Psoas muscle (tissue), 8 donors: ENCODE measurements at places on chromosomes 2 and 18.

GRCh38 chr18:13551305-13551603 is 175.1 kb downstream of the FAM210A start:
- DNase-seq, result no peak

GRCh38 chr18:30386624-30387023 is 655.9 kb downstream of the DSC3 start:
- DNase-seq, result no peak

GRCh38 chr2:190679813-190680591 is 31.1 kb downstream of the NAB1 start:
- peak; percentile 68 for DNase-seq

DNA sequence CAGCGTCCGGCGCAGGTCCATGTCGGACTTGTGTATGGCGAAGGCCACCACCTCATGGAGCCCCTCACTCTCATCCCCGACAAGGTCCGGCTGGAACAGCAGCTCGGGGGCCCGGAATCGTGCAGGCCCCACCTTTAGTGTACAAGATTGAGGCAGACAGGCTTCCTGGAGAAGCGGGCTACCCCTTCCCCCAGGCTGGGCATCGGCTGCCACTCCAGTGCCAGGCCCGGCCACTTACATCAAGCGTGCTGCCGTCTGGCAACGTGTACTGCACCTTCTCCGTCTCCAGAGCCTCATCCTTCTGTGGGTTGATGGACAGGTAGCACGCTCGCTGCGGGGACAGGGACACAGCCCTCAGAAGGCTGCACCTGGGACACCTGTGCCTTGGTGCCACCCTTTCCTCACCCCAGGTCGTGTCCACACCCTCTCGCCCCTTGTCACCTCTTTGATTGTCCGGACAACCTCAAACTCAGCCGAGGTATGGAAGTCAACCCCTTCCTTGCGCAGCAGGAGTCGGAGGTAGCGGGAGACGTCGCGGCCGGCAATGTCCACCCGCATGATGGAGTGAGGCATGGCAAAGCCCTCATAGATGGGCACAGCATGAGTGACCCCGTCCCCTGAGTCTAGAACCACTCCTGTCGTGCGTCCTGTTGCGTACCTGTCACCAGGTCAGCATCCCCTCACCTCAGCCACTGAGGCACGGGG is 5.7 kb downstream of the ACTR1B start:
- DNase-seq, result no peak

DNA sequence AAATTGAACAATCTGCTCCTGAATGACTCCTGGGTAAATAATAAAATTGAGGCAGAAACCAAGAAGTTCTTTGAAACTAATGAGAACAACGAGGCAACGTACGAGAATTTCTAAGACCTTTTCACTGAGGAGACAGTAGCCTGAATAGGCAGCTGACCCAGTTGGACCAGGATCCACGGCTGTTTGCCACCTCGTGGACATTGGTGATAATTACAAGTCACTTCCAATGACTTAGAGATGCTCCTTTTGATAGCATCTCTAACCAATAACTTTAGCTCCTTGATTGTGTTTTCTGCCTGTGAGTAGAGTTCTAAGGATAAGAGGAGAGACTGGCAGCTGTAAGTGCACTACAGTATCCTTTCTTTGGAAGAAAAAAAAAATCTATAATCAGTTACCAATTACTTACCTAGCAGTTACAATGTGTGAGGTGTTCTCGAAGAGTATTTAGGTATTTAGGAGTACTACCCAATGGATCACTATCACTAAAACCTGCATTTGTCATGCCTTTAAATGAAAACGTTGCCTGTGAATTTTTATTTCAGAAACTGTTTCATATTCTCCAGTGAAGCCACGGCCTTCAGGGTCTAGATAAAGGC is 31.3 kb upstream of the CNTNAP5 start:
- no peak for DNase-seq

DNA sequence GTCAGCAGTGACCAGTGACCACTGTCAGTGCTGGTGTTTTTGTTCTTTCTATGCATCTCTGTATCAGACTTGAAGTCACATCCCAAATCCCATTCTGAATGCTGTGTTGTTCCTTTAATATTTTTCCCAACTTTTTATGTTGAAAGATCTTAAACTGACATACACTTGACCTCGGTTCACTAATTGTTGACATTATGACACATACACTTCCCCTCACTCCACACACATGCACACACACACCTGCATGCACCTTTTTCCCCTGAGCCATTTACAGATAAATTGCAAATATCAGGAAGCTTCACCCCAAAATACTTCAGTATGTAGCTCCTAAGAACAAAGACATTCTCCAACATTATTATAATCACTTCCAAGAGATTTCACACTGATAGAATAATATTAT is 62.4 kb downstream of the CFAP221 start:
- no peak for DNase-seq

DNA sequence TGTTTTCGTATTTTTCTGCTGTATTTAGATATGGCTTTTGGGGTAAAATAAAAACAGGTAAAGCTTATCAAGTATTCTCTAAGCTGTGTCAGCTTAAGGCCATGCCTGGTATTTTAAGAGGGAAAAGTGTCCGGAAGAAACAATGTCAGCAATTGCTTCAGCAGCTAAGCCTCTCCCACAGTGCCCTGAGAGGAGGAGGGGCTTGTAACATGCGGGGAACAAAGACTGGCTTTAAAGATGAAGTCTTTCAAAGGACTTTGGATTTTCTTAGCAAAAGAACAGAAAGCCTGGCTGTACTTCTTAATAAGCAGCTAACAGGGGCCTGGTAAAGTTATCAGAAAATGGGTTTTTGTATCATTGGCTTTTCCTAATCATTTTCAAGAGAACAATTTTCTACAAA is 102.8 kb downstream of the PXDN start:
- DNase-seq, result no peak

- DNase-seq, result no peak
These were observed 59.3 kb upstream of the LRRTM1 start for GRCh38 chr2:80363791-80364349.

DNA sequence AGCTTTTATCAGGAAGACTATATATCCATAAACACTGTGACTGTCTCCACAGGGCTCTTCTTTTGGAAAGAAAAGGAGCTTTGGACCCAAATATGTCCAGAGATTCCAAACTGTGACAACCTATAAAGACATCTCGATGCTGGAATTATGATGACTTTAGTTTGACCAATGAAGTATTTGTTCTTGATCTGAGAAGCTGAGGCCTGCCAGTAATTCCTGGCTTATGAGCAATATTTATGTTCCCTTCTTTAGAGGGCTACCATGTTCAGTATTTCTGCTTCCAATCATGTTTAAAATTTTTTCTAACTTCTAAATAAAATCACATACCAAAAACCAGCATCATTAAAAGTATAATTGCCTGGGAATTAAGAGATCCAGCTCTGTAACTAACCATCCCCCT is 41.1 kb downstream of the FEZ2 start:
- no peak for DNase-seq

DNA sequence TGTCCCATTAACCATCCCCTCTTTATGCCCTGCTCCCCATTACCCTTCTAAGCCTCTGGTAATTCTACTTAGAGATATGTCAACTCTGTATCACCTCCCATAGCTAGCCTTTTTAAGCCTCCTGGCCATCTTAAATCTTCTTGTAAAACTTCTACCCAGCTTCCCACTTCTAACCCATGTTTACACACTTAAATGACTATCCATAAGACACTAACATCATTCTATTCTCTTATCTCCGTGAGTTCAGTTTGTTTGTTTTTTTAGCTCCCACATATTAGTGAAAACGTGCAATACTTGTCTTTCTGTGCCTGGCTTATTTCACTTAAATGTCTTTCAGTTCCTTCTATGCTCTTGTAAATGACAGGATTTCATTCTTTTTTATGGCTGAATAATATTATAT is 42.4 kb downstream of the RAB3GAP1 start:
- DNase-seq, result no peak

- DNase-seq, result no peak
These were observed 114.3 kb upstream of the ALKAL2 start for GRCh38 chr2:402206-402605.

GRCh38 chr2:67994716-67995115 is 68.1 kb downstream of the C1D start:
- no peak for DNase-seq

DNA sequence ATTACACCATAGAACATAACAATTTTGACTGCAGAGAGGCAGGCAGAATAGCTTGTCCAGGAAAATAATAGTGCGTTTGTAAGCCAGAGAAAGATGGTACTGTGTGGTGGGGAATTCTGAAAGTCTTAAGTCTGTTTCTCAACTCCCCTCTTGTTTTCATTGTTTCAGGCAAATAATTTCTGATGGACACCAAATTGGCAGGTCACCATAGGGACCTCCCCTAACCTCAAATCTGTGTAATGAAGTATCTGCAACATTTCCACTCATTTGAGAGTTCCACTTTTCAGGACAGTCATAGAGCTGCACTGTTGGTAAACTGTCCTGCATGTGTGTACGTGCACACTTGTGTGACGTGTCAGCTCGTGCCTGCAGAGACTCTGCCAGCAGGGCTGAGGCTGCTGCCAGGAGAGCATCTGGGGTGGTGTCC is 195.6 kb downstream of the AGAP1 start:
- no peak for DNase-seq

GRCh38 chr2:189576396-189576795 is 4.2 kb downstream of the SLC40A1 start:
- peak; percentile 54 for DNase-seq

DNA sequence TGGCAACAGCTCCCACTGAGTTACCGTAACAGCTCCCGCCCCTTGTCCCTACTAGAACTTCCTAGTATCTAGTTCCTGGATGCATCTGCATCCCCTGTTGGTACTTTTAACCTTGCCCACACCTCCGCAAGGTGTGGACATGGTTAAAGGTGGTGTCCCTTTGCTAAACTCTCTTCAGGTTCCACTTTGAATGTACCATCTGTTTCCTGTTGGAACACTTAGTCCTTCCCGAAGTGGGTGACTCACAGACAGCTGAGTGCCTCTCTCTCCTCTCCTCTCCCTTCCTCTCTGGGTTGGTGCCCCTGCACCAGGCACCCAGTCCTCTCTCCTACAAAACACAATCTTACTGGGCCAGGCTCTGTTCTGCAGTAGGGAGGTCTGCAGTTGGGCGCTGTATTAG is 19.6 kb upstream of the REL start:
- no peak for DNase-seq

DNA sequence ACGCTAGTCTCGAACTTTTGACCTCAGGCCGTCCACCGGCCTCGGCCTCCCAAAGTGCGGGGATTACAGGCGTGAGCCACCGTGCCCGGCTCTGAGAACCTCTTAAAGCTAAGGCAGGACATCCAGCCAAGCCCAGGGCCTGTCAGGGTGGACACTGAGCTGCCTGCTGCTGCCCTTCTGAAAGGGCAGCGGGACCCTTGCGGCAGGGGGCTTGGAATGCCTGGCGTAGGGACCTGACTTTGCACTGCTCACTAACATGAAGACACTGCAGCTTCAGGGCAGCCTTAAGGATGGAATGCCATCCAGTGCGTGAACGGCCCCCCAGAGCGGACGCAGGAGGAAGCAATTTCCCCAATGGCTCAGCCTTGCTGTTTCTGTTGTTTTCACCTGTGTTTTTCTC is 9.0 kb downstream of the CYS1 start:
- no peak for DNase-seq

DNA sequence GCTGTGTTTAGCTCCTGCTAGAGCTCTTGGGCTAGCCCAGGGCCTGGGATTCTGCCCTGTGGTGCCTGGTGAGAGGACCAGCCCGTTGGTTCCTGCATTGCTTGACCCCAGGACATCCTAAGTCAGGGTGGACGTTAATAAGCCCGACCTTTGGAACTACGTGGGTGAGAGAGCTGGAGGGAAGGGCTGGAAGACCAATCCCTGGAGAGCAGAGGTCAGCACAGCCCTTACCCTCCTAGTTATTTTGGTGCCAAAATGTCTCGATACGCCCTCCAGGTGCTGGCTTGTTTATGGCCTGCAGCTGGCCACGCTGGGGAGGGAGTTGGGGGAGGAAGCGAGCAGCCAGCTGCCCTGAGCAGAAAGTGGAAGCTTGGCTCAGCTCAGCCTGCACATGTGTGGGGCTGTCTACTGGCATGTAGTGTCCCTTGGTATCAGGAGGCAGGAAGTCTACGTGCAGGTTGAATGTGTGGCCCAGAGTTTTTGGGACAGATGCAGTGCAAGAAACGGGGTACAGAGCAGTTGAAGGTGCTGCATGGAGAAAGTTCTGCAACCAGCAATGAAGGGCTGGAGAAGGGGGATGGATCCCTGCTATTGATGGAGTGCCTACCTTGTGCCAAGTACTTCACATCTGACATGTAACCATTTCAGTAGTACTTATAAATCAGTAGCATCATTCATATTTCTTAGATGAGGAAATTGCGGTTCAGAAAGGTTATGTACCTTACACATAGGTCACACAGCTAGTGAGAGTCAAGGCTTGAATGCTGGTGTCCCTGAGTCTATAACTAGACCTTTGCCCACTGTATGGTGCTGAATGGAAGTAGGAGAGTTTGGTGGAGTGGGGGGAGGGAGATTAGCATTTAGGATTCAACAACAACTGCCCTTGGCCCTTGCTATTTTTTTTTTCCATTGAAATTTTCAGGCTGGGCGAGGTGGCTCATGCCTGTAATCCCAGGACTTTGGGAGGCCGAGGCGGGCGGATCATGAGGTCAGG is 5.0 kb upstream of the DGKD start:
- peak; percentile 46 for DNase-seq

GRCh38 chr2:109256921-109257320 is 127.9 kb downstream of the SH3RF3 start:
- peak; percentile 78 for DNase-seq

GRCh38 chr2:229519655-229520430 is 194.5 kb downstream of the DNER start:
- DNase-seq, result no peak

GRCh38 chr2:27737676-27738348 is 33.7 kb upstream of the MRPL33 start:
- DNase-seq, result no peak

DNA sequence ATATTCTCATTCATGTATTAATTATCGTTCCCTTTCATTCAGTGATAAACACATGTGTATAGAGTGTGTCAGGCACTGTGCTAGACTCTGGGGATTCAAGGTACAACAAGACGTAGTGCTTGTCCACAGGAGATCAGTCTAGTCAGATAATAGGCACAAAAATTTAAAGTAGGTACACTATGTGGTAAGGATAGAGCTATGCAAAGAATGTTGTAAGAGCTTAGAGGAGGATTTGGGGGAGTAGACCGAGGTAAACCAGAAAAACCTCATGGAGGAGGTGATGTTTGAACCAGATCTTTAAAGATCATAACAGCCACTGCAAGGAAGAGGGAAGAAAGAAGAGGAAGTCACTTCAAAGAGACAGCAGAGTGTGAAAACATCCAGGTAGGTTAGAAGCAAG is 256.9 kb upstream of the DDX18 start:
- DNase-seq, result no peak

GRCh38 chr2:10380048-10380926 is 67.8 kb downstream of the ODC1 start:
- DNase-seq, result no peak

DNA sequence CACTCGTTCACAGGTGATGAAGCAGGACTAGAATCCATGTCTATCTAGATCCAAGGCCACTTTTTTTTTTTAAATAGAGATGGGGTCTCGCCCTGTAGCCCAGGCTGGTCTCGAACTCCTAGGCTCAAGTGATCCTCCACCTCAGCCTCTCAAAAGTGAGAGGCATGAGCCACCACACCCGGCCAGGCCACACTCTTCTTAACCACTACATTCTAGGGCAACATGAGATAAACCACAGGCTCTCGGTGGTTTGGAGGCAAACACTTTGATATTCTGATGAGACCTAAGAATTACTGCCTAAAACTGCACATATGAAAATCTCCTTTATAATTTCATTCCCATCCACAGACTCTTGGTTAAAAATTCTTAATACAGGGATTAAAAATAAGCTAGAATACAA is 51.8 kb downstream of the USP34 start:
- no peak for DNase-seq

- DNase-seq, result no peak
These were observed 25.5 kb downstream of the ITPRID2 start for GRCh38 chr2:181916726-181917718.
